Amniotic stem cell (primary cell): ENCODE measurements at places on chromosomes 1 and 21.

- DNase-seq: no peak
Observed at GRCh38 chr21:17196623-17197022, 316.2 kb upstream of the CXADR start.

GRCh38 chr1:184622136-184622823, 132.4 kb downstream of the EDEM3 start:
- no peak for DNase-seq

GRCh38 chr1:197017558-197018146, 40.3 kb downstream of the CFHR5 start:
- no peak for DNase-seq

GRCh38 chr1:2583871-2584351, 2.7 kb upstream of the PRXL2B start:
- DNase-seq: no peak

DNA sequence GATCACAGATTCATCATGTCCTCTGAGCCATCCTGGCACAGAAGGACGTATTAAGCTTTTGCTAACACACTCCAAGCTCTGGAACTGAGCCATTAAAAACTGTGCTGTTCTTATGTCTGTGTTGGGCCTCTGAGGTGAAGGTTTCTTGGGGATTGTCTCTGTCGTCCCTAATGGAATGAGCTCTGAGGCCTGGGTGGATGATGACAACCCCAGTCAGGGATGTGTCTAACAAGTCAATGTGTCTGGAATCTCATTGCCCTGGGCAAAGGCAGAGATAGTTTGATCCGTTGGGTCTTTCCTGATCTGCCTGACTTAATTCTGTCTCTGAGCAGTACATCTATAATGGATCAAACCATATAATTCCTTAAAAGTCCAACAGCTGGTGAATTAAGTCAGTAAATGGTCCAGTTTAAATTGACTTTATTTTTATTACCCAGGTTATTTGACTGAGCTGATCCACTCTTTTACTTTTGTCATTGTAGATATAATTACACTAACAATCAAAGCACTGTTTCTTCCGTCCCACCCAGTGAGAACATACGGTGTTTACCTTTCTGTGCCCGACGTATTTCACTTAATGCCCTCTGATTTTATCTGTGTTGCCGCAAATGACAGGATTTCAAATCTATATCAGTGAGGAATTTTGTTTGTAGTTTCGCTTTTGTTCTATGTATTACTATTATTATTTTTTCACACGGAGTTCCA, 38.8 kb upstream of the OR2B11 start:
- DNase-seq: no peak
